ENCODE measurements at places on chromosomes 6 and 20.

DNA sequence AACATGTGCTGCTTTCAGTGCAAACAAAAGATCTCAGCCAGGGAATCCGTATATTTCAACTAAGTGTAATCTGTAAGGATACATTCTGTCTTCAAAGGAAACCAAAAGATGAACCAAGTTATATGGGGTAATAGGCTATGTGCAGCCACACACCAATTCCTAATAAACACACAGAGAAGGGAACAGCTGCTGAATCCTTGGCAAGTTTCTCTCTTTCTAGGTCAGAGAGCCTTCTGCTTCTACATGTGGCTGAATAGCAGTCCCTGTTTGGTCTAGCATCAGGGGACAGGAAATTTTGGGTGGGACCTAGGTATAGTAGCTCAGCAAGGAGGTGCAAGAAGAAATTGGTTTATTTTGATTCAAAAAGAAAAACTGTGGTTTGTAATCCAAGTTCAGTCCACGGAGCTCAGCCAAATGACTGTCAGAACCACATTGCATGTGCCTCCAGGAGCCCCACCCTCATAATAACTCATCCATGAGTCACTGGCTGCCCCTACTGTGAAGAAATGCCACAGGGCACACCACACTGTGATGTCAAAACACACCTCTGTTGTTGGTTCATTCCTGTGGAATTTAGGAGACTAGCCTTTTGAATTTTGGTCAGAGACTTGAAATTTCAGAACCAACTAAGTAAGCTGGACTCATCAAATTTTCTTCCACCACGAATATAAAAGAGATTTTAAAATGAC is 21.1 kb downstream of the SPTLC3 start:
- no peak for DNase-seq

GRCh38 chr6:122202576-122203137 is 196.8 kb upstream of the HSF2 start:
- no peak for DNase-seq

DNA sequence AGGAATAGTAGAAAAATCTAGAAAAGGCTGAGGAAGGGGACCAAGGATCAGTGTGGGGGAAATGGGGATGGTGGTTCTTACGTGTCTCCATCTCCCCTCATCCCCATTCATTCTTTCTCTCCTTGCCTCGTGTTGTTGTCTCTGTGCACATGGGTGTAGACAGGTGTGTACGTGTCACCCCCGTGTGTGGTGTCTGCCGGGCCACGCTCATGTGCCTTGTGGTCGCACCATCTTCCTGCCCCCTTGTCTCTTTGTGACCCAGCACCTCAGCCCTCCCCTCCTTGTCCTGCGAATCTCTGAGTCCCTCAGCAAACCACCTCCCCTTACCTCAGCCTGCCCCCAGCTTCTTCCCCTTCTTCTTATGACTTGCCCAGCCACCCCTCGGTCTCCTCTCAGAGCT is 39.4 kb downstream of the FOXP4 start:
- DNase-seq, result no peak

- no peak for DNase-seq
Observed at GRCh38 chr6:32763421-32763820, at the start of gene HLA-DQB2. TSS of gene HLA-DQB2 (minus strand) at chr6:32763532. CDS start at chr6:32763470, 62 bp downstream.

- DNase-seq, result no peak
Observed at GRCh38 chr20:17874271-17875105, 94.1 kb downstream of the SNX5 start.

DNA sequence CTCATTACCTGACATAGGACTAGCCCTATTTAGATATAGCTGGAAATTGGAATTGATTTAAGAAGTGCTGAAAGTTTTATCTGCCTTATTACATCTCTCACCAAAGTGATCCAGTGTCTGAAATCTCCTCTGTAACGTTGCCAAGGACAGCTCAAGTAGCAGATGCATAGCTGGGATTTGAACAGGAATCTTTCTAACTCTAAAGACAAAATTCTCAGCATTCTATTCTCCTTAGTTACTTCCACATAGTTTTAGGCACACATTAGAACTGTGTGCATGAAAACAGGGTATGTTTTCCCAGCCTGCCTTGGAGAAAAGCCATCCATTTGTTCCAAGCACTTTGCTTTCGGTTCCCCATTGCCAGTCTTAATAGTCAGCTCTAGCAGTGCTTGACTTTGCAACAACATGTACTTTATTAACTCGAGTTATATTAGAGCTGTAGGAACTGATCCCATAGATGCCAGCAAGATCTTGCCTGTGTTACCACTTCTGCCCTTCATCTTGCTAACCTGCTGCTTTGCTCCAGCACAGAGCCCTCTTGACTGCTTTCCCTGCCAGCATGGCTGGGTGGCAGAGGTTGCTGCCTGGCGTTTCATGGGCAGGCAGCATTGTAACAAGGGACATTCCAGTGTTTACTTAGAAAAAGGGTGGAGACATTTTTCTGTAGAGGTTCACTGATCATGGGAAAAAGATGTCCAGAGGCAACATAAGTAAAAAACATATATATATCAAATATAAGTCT is 56.1 kb upstream of the STMND1 start:
- DNase-seq, result no peak

All from stimulated activated CD4-positive, alpha-beta T cell treated with anti-CD3 and anti-CD28 coated beads, TNF-alpha, amount 100 ng/mL, for 24 hours (primary cell).